Dermis microvascular lymphatic vessel endothelial cell (primary cell): ENCODE measurements at places on chromosomes 5 and 9. TPM values are rescaled to one million over a fixed set of nuclear protein-coding genes. Genes with fewer than 3 reads are reported as not detected.

DNA sequence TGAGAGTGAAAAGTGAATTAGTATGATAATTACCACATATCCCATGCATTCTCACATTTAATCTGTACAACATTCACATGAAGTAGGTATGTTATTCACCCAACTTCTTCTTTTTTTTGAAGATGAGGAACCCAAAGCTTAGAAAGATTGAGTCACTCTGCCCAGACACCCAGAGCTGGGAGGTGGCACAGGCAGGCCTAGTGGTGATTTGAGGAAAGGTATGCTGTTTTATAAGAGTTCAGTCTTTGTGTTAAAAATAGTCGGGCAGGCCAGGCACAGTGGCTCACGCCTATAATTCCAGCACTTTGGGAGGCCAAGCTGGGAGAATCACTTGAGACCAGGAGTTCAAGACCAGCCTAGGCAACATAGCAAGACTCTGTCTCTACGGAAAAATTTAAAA is 285.3 kb downstream of the NR3C1 start:
- DNase-seq, result no peak

Gene THBS4
- 1.2 and 2.9 TPM in 2 replicates for total RNA-seq

Gene RELL2
- 6.2 and 6.3 TPM in 2 replicates for total RNA-seq

Gene SOHLH1
- under 0.01 TPM in 1 of 2 replicates, not detected in the other for total RNA-seq

DNA sequence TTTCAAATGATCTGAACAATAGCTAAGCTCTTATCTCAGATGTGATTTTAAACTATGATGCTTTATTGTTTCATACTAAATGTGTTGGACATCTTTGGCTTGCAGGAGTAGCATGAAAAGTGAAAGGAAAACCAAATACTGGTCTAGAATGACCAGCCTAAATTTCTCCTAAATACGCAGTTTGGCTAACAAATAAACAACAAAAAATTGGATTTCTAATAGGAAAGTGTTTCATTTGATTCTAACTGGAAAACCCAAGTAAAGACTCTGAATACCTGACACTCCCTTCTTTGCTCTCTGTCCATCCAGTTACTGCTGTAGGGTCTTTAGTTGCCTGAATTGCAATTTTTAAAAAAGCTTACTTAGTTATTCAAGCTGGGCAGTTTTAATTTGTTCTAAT is 111.7 kb upstream of the ACOT12 start:
- DNase-seq, result no peak

Gene HTR4
- not detected in 2 replicates for total RNA-seq

Gene MARCHF11
- total RNA-seq, result not detected in 2 replicates

DNA sequence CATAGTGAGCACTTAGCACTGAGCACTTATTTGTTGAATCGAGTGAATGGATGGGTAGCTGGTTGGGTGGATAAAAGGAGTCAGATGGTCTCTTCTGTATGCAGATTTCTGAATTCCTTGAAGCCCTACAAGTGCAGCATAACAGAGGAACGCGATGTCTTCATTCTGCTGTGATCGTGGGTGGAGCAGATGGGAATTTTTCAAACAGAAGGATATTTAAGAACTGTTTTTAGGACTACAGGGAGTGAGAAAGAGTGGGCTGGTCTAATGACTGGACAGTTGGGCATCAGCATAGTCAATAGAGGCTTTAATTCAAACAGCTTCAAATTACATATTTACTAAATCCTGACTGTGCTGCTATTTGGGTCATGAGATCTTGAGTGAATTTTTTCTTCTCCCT is 253.2 kb downstream of the CEMIP2 start:
- no peak for DNase-seq

- DNase-seq, result no peak
These were observed 113.4 kb downstream of the CMYA5 start for GRCh38 chr5:79803007-79803406.

- no peak for DNase-seq
These were observed 66.6 kb downstream of the NPR3 start for GRCh38 chr5:32777733-32778132.

GRCh38 chr9:121050128-121050988 is at the start of gene C5:
Gene C5, minus strand, starts transcription at chr9:121050275. Its CDS starts 29 bp downstream, at chr9:121050246.
- no peak for DNase-seq

GRCh38 chr5:75720882-75721281 is 3.6 kb upstream of the POC5 start:
- DNase-seq, result no peak

Gene GARIN3
- total RNA-seq, result not detected in 2 replicates

DNA sequence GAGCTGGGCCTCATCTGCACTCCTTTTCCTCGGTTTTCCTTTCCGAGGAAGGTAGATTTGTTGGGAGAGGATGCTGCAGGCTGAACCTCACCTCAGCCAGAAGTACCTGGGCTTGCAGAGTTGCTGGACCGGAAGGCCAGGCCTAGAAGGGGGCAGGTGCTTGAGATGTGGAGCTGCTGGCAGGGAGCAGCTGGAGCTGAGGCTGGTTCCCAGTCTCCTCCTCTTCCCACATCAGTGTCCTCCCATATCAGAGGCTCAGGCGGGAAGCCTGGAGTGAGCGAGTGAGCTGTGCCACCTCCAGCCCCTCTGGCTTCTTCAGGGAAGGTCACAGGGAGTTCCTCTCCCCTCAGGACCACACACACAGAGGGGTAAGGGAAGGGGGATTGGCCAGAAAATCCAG is 259.4 kb downstream of the GADD45G start:
- DNase-seq, result no peak

- no peak for DNase-seq
These were observed 279.7 kb downstream of the EBF1 start for GRCh38 chr5:158819840-158820620.

- DNase-seq, result no peak
These were observed 40.9 kb downstream of the SVEP1 start for GRCh38 chr9:110538647-110539041.
